ENCODE measurements at places on chromosomes 12 and 14. TPM values are rescaled to one million over a fixed set of nuclear protein-coding genes. Genes with fewer than 3 reads are reported as not detected.

The TAC3 gene
- not detected for total RNA-seq

The BIN2 gene
- total RNA-seq = 173 TPM

The BEST3 gene
- total RNA-seq = not detected

The L2HGDH gene
- 13.5 TPM for total RNA-seq

The FAM186B gene
- total RNA-seq = not detected

The ASIC1 gene
- 8.5 TPM for total RNA-seq

The ACOT6 gene
- total RNA-seq = not detected

The ARHGDIB gene
- total RNA-seq = 1,655 TPM

The GNB3 gene
- 0.39 TPM for total RNA-seq

The PTPN21 gene
- total RNA-seq = not detected

The SLC6A15 gene
- total RNA-seq = not detected

The GPR65 gene
- 15.3 TPM for total RNA-seq

The MVK gene
- total RNA-seq = 15.6 TPM

The TAS2R10 gene
- total RNA-seq = 1.3 TPM

The PTPRB gene
- not detected for total RNA-seq

The POMT2 gene
- 15.7 TPM for total RNA-seq

The RDH5 gene
- total RNA-seq = 10.4 TPM

The FLRT2 gene
- total RNA-seq = not detected

The GLT8D2 gene
- total RNA-seq = 0.16 TPM

The C12orf42 gene
- 0.32 TPM for total RNA-seq

The CLEC1A gene
- total RNA-seq = not detected

The OAS2 gene
- total RNA-seq = 140 TPM

The NOVA1 gene
- total RNA-seq = 0.07 TPM

The FGF23 gene
- not detected for total RNA-seq

The HOXC12 gene
- not detected for total RNA-seq

The PEX5 gene
- total RNA-seq = 16.7 TPM

The CCDC85C gene
- total RNA-seq = 6.3 TPM

The SLC25A21 gene
- not detected for total RNA-seq

The SDSL gene
- total RNA-seq = 0.57 TPM

The CACNA2D4 gene
- 12.3 TPM for total RNA-seq

The AHNAK2 gene
- total RNA-seq = 0.05 TPM

The DPF3 gene
- total RNA-seq = 2.7 TPM

The MAP3K9 gene
- 5.7 TPM for total RNA-seq

The GSKIP gene
- 19.1 TPM for total RNA-seq

The DIO2 gene
- not detected for total RNA-seq

The MFAP5 gene
- total RNA-seq = not detected

The GLIPR1L1 gene
- not detected for total RNA-seq

The RHEBL1 gene
- 6.5 TPM for total RNA-seq

The STRN3 gene
- 25.8 TPM for total RNA-seq

The ENDOU gene
- not detected for total RNA-seq

The MYH7 gene
- total RNA-seq = not detected

The TMEM117 gene
- total RNA-seq = 0.75 TPM

The LTB4R2 gene
- 17.5 TPM for total RNA-seq

The RAPGEF3 gene
- 0.20 TPM for total RNA-seq

The GSG1 gene
- not detected for total RNA-seq

The POTEM gene
- total RNA-seq = not detected

The TMEM229B gene
- total RNA-seq = 19.4 TPM

The SRGAP1 gene
- total RNA-seq = 0.20 TPM

The SLC41A2 gene
- total RNA-seq = 2.6 TPM

The RASSF9 gene
- not detected for total RNA-seq

The SYCP3 gene
- 0.93 TPM for total RNA-seq

The CCDC38 gene
- total RNA-seq = 0.09 TPM

Data from T-helper 2 cell treated with Interferon-gamma antibody and Interleukin-4, amounts not matched to agents 100 ng/mL and 5 ng/mL, for 36 hours (primary cell).